ENCODE measurements at places on chromosomes 11 and 22.

DNA sequence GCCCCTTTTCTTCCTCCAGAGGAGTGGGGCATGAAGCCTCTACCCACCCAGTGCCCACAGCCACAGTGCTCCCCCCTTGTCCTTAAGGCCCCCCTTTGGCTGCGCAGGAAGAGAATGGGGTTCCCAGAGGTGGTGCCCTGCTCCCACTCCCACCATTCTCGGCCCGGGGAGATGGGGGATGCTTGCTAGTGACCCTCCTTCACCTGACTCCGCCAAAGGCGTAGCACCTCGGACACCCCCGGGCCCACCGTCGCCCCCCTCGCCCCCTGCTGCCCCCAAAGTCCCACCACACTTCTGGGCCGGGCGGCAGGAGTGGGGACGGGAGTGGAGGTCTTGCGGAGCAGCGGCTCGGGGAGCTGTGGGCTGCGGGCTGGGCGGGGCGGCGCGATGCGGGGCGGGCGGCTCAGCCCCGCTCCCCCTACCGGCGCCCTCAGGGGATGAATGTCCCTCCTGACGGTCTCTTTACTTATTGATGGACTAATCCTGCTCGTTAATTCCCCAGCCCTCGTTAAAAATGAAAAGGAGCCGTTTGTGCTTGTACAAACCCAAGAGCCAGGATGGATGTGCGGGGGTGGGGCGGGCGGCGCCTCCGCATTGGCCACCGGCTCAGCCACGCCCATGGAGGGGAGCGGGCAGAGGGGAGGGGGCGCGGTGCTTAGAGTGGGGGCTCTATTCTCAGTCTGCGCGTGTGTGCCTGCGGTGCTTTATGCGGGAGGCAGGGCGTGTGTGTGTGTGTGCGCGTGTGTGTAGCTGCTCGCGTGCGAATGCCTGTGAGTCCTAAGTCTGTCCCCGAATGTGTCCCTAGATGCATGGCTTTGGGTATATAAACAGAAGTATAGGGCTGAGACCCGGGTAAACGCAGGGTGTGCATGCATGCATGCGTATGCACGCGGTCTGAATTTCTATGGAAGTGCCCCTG, 25.6 kb downstream of the SYT7 start:
- no peak for DNase-seq

DNA sequence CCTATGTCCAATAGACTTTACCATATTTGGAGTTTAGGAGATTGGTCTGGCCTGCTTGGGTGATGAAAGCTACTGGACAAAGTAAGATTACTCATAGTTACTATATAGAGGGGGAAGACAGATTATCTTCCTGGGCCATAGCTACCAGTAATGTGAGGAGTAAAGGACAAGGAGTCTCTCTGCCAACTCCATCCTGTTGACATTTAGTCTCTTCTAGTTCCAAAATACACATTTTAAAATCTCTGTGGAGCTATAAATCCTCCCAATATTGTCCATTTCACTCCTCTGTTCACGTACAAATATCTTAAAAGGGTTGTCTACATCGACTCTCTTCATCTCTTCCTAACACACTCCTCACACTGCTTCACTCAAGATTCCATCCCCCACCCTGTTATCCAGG, 1.1 kb upstream of the OR51D1 start:
- no peak for DNase-seq

DNA sequence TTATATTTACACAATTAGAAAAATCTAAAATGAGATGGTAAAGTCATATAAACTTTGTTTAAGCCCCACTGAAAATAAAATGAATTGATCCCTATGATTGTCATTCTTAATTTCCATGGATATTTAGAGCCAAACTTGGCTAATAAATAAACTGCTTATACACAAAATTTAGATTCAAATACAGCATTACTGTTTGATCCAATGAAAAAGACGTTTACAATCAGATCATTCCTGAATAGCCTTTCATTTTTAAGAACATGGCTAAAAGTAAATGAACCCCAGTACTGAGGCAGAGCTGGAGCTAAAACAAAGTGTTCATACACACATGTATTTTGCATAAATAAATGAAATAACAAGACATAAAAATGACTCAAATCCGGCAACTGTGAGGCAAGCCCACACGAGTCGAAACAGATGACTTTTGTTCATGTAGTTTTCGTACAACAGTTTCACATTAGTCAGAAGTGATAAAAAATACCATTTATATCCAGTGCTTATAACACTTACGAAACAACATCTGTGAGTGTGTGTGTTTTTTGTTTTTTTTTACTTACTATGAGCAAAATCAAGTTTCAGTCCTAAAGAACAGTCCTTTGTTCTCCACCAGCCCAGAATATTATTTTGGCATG, 386.5 kb downstream of the SOX6 start:
- no peak for DNase-seq

DNA sequence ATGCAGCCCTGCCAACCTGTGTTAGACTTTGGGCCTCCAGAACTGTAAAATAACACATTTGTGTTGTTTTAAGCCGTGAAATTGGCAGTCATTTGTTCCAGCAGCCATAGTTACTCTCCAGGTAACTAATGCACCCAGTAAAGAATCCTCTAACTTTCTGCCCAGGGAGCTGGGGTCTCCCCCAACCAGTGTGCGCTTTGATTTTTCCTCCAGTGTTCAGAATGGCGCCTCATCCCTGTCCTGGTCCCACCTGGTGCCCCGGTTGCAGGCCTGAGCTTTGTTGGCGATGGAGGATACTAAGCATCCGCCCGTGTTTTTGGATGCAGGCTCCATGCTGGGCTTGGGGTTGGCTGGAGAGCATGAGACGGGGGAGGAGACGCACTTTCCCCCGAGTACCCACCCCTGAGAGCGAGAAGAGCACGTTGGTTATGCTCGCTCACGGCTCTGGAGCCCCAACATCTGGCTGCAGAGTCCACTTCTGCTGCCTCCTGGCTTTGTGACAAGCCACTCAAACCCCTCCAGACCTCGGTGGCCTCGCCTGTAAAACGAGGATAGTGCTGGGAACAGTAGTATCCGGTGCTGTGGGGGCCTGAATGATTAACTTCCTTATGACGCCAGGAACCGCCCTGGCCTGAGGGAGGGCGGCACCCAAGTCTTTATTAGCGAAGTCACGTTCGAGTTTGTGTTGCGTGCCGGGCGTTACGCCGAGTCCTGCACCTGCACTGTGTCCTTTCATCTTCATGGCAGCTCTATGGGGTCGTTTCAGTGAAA, 25.8 kb downstream of the MRGPRD start:
- no peak for DNase-seq

DNA sequence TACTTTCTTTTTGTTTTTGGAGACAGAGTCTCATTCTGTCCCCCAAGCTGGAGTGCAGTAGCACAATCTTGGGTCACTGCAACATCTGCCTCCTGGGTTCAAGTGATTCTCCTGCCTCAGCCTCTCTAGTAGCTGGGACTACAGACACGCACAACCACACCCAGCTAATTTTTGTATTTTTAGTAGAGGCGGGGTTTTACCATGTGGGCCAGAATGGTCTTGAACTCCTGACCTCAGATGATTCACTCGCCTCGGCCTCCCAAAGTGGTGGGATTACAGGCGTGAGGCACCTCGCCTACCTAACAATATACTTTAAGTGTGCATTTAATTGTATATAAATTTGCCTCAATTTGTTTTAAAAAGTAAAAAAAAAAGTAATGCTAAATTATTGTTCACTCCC, 38.4 kb downstream of the GRK3 start:
- no peak for DNase-seq

DNA sequence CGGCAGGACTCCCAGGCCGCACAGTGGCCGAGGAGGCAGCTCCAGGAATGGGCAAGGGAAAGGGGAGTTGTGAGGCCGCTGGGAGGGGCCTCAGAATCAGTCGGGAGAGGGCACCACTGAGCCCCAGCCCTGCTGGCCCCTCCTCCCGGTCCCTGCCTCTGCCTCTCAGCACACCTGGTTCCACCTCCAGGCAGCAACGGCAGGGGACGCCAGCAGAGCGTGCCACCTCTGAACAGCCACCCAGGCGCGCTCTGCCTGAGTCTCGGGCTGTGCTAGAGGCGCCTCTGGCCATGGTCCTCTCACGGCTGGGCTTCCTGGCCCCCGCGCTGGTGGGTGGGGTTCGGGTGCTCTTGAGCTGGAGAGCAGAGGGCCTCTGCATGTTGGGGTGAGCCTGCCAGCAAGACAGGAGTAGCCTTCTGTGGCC, 33.0 kb downstream of the MOB2 start:
- DNase-seq: no peak

DNA sequence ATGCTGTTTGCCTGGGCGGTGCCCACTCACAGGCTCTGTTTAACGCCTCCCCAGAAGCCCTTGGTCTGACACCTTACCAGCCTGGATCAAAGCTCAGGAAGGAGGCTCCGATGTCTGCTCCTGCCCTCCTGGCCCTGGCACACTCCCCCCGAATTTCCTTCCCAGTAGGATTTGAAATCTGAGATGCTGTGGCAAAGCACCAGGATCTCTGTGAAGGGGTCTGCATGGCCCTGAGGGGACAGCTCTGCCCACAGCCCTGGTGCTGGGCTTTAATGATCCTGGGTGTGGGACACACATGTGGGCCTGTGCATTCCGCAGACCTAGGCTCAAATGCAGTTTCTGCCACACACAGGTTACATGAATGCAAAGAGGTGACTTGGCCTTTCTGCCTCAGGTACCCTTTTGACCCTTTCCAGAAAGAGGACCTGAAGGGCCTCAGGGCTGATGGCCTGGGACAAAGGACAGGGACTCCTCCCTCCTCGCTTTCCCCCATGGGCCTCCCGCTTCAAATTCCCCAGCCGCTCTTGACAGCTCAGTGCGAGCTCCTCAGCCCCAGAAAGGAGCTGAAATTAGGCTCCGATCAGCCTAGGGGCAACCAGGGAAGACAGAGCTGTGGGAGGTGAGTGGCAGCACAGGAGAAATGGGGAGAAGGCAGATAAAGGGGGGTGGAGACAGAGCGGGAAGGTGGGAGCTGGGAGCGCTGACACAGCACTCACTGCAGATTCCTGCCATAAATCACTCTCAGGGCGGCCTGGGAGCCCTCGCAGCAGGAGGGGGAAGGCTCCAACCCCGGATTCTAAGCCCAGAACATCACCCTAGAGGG, 41.3 kb downstream of the TRIM29 start:
- no peak for DNase-seq

DNA sequence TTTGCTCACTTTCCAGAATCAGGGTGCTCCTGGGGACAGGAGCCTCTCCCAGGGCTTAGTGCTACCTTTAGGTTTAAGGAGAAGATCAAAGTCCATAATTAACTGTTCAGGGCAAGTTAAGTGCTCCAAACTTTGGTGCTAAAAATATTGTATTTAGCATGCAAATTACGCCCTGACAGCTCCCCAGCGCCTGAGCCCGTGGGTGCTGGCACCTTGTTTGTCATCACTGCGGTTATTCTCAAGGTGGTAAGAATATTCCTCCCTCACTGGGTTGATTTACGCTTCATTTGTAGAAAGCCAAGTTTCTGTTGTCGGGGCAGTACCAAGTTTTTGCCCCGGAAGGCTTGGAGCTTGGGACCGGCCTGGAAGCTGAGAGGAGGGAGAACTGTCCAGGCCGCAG, 21.3 kb downstream of the ANKK1 start:
- no peak for DNase-seq

All from pons (tissue), 1 donor.